ENCODE measurements at places on chromosomes 5 and 9.
A peak's percentile ranks its signal among the peaks of the same experiment; 100 is the strongest.

DNA sequence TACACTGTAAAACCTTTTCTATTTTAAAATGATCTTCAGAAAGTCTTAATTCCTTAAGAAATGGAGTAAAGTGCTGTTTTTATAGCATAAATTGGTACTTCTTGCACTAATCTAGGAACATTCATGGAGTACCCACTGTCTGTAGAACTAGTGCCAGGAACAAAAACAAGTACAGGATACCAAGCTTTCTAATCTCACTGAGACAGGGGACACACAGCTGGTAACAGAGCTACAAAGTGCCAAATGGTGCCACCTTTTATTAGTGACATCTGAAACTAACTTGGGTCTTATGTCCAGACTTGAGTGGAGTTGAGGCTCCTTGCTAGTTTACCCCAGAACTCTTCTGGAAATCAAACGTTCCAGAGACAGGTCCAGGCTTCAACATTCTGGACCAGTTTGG, 57.9 kb downstream of the RNF130 start:
- no peak for DNase-seq

DNA sequence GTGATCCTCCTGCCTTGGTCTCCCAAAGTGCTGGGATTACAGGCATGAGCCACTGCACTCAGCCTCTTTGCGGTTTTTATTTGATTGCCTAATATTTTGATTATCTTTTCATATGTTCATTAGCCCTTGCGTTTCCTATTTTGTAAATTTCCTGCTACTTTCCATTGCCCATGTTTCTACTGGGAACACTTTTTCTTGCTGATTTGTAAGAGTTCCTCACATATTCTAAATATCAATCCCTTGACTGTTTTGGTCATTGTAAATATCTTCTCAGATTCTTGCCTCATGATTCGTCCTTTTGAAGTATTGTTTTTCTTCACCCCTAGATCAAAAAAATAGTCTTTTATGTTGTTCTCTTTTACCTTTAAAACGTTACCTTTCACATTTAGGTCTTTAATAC, 37.9 kb upstream of the TTC1 start:
- no peak for DNase-seq

DNA sequence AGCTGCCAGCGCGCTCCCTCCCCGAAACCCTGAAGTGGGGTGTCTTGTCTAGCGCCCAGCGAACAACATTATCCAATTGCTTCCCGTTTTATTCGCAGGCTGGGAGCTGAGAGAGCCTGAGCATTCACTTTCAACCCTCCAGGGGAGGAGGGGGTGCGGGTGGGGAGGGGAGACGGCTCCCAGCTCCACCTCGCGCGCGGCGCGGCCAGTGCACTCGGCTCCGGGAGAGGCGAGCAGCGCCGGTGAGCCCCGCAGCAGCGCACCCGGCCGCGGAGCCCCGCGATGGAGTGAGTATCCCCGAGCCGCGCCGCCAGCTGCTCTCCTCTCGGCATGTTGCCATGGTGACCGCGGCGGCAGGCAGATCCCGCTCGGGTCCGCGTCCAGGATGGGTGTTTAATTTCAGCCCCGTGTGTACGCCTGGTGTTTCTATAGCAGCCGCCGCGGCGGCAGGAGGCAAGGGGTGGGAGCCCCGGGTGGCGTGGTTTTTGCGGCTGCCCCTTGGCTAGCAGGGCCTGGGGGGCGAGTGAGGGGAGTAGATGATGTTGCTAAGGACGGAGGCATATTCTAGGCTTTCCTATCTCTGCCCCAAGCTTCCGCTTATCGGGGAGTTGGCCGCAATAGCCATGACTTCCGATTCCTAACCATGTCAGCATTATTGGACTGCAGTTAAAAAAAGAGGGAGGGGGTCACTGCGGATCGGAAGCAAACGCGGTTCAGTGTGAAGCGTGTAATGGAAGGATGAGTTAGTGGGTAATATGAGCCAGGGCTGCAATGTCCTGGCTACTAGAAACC, 139.2 kb upstream of the PALM2AKAP2 start:
- peak; percentile 73 for DNase-seq

DNA sequence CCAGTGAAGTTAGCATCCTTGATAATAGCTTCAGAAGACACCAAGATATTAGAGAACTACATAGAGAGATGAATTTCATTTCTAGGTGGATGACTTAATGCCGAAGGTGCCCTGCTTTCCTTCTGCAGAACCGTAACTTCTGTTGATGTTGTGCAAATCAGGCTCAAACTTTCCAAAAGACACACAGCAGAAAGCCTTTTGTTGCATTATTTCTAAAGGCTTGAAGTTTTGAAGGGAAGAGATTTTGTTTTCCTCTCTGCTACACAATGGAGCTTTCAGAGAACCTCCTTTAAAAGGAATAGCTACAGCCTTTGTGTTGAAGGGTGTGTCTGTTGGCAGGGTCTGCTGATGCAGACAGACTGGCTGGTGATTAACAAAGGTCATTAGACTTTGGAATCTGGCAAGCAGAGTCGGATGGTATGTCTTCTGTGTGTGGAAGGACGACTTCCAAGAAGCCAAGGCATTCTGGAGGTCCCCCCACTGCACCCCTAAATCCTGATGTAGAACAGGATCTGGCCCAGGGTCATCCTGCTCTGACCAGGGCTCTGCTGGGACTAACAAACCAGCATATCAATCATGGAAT, 57.8 kb downstream of the ZNF462 start:
- peak; percentile 18 for DNase-seq

DNA sequence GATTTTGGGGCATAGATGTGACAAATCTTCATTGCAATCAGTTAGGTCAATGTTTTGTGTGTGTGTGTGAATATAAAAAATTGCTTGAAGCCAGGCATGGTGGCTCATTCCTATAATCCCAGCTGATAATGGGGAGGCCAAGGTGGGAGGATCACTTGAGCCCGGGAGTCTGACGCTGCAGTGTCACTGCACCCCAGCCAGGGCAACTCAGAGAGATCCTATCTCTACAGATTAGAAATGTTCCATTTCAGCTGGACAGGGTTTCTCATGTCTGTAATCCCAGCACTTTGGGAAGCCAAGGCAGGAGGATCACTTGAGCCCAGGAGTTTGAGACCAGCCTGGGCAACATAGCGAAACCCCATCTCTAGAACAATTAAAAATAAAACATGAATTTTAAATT, 11.5 kb downstream of the OR2V2 start:
- no peak for DNase-seq

DNA sequence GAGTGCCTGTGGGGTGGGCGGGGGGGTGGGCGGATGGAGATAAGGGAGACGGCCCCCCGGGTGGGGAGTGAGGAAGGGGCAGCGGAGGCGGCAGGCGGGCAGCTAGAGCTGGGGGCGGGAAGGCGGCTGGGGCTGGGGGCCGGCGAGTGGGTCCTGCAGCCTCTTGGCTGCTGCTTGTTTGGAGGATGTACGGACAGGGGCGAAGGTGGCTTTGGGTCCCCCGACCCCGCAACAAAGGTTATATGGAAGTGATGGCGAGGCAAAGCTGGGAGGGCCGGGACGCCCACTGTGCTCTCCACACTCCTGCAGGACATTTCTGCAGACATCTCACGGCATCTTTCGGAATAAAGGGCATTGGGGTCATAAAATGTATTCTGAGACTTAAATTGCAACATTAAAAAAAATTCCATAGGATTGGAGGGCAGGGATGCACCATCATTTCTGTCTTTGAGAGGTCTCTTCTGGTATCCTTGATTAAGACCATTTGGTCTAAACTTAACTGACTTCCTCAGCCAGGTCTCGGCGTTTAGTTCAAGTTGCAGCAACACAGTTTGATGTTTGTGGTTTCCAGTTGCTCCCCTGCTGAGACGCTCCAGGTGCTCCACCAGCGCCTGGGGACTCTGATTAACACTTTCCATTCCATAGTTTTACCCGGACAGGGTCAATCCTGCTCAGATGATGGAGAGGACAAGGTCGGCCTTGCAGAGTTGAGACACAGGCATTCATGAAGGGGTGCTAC, 101.6 kb upstream of the SSBP2 start:
- peak; percentile 56 for DNase-seq

GRCh38 chr5:129917224-129917623, 13.0 kb downstream of the CHSY3 start:
- DNase-seq = no peak

DNA sequence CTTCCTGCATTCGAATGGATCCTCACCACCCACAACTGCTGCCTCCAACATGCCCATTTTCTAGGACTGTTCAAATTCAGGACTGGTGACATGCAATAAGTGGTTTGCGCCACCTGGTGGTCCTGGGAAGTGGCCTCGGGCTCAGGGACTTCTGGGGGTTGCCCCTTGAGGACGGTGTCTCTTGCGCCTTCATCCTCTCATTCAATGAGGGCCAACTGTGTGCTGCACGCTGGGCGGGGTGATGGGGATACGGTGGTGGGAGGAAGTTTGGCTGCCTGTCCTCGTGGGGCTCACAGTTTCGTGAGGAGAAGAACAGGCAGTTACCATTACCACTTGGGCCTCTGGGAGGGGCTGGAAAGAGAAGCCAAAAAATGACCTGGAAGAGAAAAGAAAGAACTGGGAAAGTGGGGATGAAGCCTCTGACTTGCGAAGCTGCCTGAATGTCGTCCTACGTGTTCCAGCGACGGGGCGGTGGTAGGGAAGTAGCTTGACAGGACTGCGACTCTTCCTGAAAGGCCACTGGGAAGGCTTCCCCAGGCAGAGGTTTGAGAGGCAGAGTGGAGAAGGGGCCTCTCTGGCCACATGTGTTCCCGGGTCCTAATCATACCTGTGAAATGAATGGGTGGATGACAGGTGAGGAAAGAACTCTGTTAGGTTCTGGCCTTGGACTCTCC, 49.0 kb downstream of the PSD2 start:
- peak; percentile 84 for DNase-seq

DNA sequence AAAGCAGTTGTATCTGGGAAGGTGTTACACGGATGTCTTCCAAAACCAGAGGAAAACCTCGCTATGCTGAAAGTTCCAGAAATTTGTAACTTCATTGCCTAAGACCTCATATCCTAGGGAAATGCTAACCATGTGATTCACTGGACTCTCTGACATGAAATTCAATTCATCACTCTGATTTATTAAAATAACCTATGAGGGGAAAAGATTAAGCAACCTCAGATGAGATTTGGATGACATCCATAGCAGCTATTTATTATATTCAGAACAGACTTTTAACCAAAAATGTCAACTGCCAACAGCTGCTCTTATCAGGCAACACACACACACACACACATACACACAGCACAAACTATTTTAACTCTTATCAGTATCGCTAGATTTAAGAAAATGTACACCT, 1006.4 kb upstream of the CTNND2 start:
- DNase-seq = no peak

DNA sequence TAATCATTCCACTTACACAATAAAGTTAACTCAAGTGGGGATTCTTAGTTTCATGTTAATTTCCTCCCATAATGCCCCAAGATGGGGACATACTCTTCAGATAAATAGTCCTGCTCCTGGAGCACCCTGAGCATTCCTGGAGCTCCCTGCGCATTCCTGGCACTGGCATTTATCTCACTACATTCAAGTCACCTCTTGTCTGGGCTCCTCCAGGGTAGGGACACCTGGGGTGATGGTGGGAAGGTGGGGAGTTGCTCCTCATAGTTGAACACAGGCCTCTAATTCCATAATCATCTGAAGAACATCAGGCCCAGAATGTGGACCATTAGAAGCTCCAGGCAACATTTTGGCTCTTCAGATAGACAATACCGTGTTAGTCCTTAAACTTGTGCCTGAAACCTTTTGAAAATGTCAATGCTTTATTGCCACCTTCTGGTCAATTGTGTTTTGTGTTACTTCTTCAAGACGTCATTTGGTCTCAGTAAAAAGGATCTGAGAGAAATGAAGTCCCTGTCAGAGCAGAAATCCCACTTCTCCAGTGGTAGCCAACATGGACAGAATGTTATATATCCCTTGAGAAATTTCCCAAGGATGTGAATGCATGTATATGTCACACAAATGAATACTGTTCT, 14.2 kb upstream of the AGGF1 start:
- DNase-seq = peak; percentile 47

GRCh38 chr5:134642931-134643530, 5.6 kb upstream of the SEC24A start:
- DNase-seq = no peak

GRCh38 chr9:109047259-109047658, 34.0 kb upstream of the CTNNAL1 start:
- DNase-seq = no peak

GRCh38 chr5:125291447-125291846, 545.0 kb upstream of the ZNF608 start:
- DNase-seq = no peak

- peak; percentile 27 for DNase-seq
Observed at GRCh38 chr9:35287987-35288632, 126.3 kb downstream of the UNC13B start.

DNA sequence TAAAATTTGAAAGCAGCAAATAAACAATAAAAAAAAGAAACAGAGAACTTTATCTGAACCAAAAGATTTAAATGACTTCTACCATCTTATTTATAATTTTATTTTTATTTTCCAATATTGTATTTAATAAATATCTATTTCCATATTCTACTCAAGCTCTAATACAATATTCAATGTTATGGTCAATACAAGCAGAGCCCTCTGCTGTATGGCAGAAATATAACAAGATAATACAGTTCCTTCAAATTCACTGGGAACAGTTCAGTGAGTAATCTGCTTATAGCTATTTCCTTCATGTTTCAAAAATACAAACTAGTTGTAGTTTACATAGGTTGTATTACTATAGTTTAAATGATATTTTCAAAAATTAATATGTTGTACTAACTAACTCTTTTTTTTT, 332.7 kb downstream of the PRDM9 start:
- no peak for DNase-seq

DNA sequence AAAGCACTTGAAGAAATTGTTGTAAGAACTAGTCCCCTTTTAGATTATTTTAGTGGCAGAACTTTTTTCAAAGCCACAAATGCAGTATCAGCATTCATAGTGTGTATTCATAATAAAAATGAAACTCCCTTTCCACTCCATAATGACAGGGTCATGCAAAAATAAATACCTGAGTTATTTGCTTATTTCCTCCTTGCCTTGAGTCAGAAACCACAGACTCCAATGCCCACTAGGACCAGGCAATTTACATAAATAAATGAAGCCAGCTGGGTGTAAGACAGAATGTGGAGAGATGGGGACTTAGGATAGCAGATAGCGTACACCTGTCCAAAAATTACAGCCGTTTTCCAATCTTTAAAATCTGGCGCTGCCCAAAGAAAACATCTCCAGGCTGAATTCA, 417.8 kb downstream of the TMEM161B start:
- DNase-seq = no peak

- DNase-seq = no peak
Observed at GRCh38 chr5:67077296-67077695, 119.3 kb downstream of the CD180 start.

DNA sequence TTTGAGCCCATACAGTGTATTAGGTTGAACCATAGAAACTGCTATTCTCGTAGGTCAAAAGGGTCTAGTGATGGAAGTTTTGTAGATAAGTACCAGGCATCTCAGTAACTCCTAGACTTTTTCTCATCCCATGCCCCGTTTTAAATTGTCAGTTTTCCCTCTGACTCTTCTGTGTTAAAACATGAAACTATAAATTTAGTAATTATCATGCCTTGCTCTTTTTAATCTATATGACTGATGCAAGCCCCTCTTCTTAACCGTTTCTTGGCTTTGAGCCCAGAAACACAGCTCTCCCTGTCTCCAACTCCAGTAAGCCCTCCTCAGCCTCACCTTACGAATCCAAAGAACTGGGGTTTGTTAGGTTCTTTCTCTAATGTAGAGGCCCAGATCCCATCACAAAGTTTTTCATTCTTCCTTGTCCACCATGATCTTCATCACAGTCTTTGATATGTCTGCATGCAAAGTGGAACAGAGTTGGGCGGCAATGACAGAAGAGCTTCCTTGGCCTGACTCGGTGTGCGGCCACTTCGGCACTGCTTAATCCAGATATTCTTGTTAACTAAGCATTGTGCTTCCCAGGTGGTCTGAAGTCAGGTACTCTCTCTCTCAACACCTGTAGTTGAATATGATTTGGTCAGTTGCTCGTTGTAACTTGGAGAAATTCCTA, 21.1 kb downstream of the RGMB start:
- no peak for DNase-seq

Measured in Daoy (cell line).